T follicular helper cell (primary cell): ENCODE measurements at places on chromosomes 16 and 17.

DNA sequence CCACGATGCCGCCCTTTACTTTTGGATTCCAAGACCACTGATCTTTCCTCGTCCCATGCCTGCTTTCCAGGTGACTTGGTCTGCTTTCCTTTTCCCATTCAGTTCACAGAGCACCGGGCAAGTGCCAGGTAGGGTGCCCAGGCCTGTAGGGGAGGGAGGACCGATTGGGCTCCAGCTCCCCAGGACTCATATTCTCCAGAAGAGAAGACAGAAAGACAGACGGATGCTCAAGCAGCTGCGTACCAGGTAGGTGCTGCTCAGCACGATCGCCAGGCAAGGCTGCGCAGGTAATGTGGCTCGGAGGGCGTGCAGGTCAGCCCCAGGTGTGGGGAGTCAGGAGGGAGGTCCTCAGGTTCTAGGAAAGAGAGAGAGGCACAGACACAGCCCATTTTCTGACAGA lies 67.5 kb upstream of the ZNF423 start:
- DNase-seq = no peak

GRCh38 chr17:51661403-51661802 lies 401.1 kb downstream of the UTP18 start:
- DNase-seq = no peak

DNA sequence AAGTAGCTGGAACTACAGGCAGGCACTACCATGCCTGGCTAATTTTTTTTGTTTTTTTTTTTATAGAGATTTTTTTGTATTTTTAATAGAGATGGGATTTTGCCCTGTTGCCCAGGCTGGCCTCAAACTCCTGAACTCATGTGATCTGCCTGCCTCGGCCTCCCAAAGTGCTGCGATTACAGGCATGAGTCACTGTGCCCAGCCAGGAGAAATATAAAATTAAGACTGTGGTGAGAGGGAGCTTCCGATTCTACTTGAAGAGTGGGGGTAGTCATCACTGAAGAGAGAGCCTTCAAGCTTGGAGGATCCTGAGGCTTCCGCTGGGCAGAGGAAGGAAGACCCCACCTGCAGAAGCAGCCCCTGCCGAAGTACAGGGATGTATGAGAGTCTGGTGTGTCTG lies 34.4 kb upstream of the RGS9 start:
- no peak for DNase-seq

GRCh38 chr17:60077672-60078519 lies 825 bp downstream of the HEATR6 start:
- DNase-seq = peak; percentile 6

- no peak for DNase-seq
These were observed 461 bp downstream of the LRRC46 start for GRCh38 chr17:47831934-47832327.

GRCh38 chr16:25888868-25889267 lies 197.1 kb downstream of the HS3ST4 start:
- no peak for DNase-seq

DNA sequence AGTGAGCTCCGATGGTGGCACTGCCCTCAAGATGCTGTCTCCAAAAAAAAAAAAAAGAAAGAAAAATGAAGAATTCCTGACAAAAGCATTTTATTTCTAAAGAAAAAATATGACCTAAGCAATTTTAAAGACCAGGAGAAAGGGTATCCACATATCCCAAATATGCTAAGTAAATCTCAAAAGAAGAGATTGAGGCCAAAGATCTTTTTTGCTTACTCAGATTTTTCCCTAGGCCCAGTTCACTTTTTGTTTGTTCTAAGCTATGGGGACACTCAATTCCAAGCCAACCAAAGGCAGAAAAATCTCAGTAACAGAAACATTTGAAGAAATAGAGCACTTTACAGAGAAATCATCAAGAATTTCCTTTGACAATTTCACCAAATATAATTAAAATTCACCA lies 150.8 kb downstream of the SOX9 start:
- DNase-seq = no peak

GRCh38 chr16:87878704-87879103 lies 9.4 kb upstream of the SLC7A5 start:
- DNase-seq = no peak

DNA sequence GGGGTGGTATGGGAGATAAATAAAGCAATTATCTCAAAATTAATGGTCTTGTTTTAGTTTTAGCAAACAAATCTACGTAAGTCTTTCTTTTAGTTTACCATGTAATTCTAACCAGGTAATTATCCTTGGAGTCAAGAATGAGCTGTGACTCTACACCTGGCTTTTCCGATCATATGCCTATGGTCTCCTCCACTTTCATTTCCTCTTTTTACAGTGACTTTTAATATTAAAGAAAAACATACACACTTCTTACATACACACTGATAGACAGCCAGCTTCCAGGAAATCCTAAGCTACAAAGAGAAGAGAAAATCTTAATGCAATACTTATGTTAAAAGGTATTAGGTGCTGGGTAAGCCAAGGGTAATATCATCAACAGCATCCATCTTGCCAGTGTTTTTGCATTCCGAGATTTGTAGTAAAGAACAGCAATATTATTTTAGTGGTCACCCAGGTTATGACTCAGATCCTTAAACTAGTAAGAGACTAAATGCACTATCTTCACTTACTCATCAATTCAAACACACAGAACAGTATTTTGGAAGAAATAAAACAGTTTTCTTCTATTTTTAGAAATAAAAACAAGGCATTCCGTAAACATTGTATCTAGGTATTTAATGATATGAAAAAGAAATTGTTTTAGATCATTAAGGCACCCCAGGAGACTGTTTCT lies 4.4 kb upstream of the IRX5 start:
- no peak for DNase-seq

GRCh38 chr16:13957197-13958078 lies 37.5 kb downstream of the ERCC4 start:
- no peak for DNase-seq

- DNase-seq = peak; percentile 41
These were observed 76.4 kb downstream of the MRC2 start for GRCh38 chr17:62703776-62704380.
